ENCODE measurements at places on chromosomes 4 and X.

GRCh38 chr4:62324215-62324614, 1124.1 kb downstream of the ADGRL3 start:
- DNase-seq: no peak

- no peak for DNase-seq
Measured at GRCh38 chr4:16142598-16143310, 58.9 kb upstream of the PROM1 start.

GRCh38 chr4:133929531-133930239, 271.9 kb downstream of the PABPC4L start:
- no peak for DNase-seq

GRCh38 chr4:31983677-31984076, 1263.5 kb downstream of the PCDH7 start:
- DNase-seq: no peak

GRCh38 chr4:55925241-55925640, 23.5 kb upstream of the CEP135 start:
- DNase-seq: no peak

DNA sequence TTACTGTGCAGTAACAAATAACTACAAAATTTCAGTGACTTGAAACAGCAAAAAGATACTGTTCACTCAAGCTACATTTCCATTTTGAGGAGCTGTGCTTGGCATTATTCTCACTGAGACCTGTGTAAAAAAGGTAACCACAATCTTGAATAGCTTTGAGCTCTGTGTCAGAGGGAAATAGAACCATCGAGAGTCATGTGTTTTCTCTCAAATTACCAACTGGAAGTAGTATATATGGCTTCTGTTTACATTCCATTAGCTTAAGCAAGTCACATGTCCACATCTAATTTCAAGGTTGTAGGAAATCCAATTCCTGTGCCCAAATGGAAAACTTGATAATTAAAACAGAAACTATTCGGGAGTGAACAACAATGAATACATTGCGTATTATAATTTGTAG, 82.9 kb upstream of the BANK1 start:
- no peak for DNase-seq

- DNase-seq: no peak
Measured at GRCh38 chrX:136273986-136274385, 22.8 kb upstream of the MAP7D3 start.

- no peak for DNase-seq
Measured at GRCh38 chr4:14434483-14434882, 567.8 kb upstream of the CPEB2 start.

DNA sequence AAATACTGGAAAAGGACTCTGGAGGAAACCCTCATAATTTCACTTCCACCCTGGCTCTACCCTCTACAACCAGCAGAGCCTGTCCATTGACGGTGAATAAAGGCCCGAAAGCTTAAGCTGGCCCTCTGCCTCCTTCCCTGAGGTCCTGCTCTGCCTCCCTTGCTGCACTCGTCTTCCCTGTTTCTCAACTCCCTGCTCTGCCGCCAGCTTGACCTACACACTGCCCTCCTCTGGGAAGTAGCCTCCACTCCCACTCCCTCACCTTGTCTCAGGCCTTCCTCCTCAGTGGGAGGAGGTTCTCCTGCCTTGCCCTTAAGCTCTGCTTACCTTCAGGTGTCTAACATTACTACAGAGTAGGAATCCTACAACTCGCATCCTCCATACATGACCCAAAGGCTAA, 608.6 kb upstream of the NR3C2 start:
- no peak for DNase-seq

DNA sequence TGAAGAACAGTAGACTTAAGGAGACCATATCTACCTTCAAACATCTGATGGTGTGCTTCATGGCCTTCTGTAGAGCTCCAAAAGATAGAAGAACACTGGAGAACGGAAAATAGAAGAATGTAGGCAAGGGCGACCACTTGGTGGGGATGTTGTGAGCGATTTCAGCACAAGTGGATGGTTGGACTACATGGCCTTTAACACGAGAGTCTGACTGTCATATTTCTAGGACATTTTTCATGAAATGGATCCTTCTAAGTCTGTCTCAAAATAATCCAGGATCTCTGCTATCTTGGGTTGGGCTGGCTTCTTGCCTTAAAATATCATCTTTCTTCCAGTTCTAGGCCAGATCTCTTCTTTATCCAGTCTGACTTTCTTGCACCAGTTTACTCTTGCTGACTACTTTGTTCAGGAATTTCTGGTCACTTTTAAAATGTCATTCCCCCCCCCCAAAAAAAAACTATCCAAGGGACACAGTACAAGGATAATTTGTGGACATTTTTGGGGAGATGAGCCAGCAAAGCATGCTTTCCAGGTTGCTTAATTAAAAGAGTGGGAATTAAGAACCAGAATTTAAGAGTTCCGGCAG, 1.2 kb upstream of the MID1IP1 start:
- DNase-seq: no peak

GRCh38 chr4:77124576-77124975, 32.4 kb upstream of the CCNG2 start:
- no peak for DNase-seq

DNA sequence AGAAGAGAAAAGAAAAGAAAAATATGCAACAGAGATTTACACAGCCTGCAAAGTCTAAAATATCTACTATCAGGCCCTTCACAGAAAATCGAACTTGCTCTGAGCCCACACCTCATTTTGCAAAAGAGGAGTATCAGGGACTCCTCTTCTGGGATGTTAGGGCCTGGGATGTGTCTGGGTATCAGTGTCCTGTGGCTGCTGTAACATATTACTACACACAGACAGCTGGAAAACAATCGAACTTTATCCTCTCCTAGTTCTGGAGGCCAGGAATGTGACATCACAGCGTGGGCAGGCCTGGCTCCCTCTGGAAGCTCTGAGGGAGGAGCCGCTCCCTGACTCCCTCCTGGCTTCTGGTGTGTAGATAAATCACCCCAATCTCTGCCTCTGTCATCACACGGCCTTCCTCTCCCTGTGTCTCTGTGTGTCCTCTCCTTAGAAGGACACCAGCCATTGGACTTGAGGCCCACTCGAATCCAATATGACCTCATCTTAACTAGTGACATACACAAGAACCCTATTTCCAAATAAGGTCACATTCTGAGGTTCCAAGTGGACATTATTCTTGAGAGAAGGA, 52.9 kb downstream of the PPP2R2C start:
- no peak for DNase-seq

DNA sequence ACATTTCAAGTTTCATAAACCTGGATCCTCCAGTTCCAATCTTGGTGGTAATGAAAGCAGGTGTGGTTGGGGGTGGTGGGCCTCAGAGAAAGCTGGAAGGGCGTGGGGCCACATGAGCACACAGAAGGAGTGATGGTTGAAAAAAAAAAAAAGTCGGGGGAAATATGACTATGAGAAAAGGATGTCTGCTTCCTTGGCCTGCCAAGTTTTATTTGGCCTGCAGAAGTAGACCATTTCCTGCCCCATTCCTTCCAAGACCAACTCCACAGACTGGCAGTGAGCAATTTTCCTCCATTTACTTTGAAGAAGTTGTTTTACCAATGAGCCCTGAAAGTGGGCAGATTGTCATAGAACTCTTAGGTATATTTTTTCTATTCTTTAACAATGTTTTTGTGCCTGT, 43.3 kb downstream of the LNX1 start:
- DNase-seq: no peak

DNA sequence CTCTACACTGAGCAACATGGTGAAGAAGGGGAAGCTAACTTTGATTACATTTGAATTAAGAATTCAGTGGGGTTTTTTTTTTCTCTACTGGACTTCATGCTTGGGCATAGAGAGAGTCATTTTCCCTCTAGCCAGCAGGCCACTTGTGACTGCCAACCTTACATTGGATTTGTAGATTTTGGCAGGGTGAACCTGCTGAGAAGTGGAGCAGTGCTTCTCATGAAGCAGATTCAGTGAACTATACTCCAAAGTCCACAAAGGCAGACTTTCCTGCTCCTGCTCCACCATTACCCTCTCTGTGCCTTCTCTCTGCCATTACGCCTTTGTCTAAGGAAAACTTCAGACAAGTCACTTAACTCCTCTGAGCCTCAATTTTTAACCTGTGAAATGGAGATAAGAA, 69.9 kb downstream of the PAK3 start:
- DNase-seq: no peak

GRCh38 chr4:70874268-70875156, 27.7 kb upstream of the MOB1B start:
- no peak for DNase-seq

- no peak for DNase-seq
Measured at GRCh38 chrX:13369256-13370030, 49.6 kb upstream of the ATXN3L start.

- no peak for DNase-seq
Measured at GRCh38 chr4:79535516-79535915, 127.5 kb upstream of the GK2 start.

GRCh38 chr4:154516318-154517029, 24.9 kb upstream of the DCHS2 start:
- DNase-seq: no peak

DNA sequence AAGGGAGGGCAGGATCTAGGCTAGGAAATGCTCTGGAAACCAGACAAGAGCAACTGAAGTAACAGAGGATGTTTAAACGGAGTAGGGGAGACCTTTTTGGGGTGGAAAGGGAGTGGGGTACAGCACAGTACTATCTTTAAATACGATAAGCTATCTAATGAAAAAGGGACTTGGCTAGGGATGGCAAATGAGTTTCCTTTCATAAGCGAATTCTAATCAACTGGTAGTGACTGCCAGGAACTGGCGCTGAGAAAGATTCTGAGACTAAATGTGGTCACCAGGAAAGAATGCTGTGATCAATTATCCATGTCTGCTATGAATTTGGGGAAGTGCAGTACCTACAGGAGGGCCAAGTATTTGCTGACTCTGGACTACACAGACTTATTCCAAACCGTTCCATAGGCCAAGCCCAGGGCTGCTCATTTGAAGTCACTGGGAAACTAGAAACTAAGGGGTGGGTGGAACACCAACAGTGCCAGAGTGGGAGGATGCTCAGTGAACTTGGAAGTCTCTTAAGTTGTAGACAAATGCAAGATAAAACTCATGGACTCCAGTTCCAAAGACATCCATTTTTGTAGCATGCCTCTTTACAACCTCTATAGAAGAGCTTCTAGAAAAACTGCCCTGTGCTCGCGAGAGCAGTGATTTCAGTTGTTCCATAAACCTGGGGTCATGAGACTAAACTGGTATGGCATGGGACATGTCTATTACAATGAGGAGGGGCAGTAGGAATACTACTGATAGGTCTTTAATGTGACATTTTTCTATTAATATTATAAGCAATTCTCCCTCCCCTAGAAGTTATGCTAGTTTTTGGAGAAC, 2.0 kb downstream of the TRAPPC2 start:
- DNase-seq: no peak

GRCh38 chr4:123399627-123400358, 3.2 kb downstream of the SPRY1 start:
- no peak for DNase-seq

- no peak for DNase-seq
Measured at GRCh38 chrX:8748855-8749254, 16.9 kb upstream of the ANOS1 start.

GRCh38 chrX:130896802-130897501, 6.1 kb downstream of the ENOX2 start:
- DNase-seq: no peak

DNA sequence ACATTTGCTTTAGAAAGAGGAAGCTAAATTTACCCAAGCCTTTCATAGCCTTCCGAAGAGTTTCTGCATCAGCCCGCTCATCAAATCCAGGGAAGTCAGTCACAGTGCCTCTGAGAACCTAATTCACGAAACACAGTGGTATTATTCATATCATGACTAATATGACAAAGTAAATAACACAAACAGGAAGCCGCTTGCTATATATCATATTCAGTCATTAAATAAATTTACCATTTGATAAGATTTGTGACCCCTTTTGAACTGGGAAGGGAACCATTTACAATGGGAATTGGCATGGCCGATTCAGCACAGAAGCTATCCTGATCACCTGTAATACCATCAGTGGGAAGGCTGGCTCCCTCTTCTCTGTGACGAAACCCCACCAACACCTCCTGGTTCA, 10.5 kb downstream of the ANXA5 start:
- no peak for DNase-seq

- DNase-seq: no peak
Measured at GRCh38 chr4:41067369-41067768, 147.0 kb downstream of the APBB2 start.

DNA sequence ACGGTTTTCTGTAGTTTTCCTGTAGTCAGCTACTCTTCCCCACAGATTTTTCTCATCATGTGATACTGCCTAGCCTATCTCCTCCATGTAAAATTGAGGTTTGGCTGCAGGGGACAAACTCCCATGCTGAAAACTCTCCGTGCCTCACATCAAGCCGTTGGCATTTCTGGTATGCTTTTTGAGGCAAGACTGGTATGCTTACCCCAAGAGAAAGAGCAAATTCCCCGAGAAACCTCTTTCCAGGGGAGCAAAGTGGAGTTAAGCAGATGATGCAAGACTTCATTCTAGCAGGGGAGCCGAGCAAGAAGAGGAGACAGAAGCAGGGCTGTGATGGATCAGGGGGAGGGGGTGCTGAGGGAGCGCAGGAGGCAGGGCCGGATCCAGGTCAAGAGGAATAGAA, 4.8 kb downstream of the SOWAHD start:
- no peak for DNase-seq
